ENCODE measurements at places on chromosomes 5 and 9.

- H3K4me3 ChIP-seq = no peak overlapping the region
- DNase-seq = no peak
- H3K27me3 ChIP-seq = no peaks in the 10 kb centered on the region
- no peaks in the 10 kb centered on the region for H3K36me3 ChIP-seq
- no peak overlapping the region for H3K27ac ChIP-seq
- no peaks in the 10 kb centered on the region for H3K4me1 ChIP-seq
Measured at GRCh38 chr5:87048156-87048555, 219.5 kb upstream of the RASA1 start.

DNA sequence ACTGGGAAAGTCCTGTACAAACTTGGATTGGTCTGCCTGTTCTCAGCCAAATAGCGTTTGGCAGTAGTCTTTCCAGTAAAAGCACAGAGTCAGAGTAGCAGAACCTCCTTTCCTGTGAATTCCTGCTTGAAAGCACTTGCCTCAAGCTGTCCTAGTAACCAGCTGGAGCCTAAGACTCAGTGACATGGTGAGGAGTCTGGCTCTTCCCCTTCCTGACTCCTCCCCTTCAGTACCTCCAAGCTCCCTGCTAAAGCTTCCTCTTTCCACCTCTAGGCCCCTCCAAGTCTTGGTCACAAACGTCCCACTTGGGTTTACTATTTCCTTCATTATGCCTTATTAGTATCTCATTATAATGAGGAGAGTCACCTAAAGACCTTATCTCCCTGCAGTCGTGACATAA, 21.4 kb upstream of the FAM81B start:
- H3K36me3 ChIP-seq = no peaks in the 10 kb centered on the region
- no peak overlapping the region for H3K4me3 ChIP-seq
- DNase-seq = peak; percentile 76
- H3K4me1 ChIP-seq = peaks cover 8% of the 10 kb centered on the region
- no peak overlapping the region for H3K27ac ChIP-seq

DNA sequence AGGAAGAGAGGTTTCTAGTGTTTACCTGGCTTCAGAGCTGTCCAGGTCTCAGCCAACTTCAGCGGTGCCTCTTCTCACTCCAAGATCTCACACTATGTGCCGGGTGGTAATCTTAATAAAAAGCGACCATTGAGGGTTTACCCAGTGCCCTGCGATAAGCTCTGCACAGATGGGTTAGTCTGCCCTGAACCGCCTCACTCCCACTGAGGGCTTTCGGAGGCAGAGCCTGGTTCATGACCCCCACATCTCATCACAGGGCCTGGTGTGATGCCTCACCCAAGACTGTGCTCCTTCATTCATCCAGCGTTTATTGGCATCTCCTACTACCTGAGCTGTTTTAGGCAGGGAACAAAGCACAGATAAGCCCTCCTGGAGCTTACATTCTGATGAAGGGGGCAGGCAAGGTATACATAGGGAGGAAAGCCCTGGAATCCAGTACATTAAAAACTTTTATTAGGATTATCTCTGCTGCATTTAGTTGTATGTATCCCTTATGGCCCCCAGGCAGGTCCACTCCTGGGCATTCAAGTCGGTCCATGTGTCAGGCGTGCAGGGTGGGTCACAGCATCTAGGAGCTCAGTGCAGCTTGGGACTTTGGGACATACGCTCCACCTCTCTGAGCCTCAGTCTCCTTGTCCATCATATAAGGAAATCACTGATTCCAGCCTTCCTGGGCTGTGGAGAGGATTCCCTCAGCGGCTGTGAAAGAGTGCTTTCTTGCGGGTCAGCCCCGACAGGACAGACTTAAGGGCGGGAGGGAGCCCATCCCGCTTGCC, 613 bp upstream of the COL15A1 start:
- DNase-seq = no peak
- H3K4me1 ChIP-seq = peaks cover 12% of the 10 kb centered on the region
- H3K27ac ChIP-seq = no peak overlapping the region

DNA sequence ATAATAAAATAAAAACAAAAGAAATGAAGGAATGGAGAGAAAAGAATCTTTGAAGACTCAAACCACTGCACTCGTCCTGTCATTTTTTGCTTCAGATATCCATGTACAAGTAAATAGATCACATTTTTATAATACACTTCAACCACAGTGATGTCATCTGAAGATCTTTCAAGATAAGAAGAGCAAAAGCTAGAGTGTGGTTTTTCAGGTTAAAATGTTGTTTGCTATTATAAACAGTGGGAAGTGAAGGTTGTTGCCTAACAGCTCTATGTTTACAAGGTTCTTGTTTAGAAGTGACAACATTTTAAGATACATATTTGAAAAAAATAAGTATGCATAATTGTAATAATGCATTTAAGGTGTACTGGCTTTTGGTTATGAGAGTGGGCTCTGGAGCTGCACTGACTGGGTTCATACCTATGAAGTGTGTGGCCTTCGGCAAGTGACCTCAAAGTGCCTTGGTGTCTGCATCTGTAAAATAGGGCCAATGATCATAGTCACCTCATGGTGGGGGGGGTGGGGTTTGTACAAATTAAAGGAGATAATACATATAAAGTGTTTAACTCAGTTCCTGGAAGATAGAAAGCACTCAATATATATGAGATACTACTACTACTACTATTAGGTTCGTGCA, 45.5 kb upstream of the IL7R start:
- no peaks in the 10 kb centered on the region for H3K36me3 ChIP-seq
- H3K4me1 ChIP-seq = no peaks in the 10 kb centered on the region
- no peaks in the 10 kb centered on the region for H3K27me3 ChIP-seq

DNA sequence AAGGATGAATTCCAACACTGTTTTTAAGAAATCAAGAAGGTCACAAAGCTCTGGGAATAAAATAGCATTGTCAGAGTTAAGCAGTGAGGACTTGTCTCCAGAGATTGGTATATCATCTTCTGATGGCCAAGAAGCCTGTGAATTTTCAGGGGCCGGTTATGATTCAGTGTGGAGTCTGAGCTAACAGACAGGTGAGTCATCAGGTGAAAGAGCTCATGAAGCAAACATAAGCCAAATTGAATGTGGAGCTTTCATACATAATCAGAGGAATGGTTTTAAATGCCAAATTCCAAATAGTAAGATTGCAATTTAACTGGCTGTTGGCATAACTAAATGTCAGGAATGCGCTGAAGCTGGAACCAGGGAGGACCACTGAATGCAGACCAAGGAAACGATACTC, 494.2 kb downstream of the MTRR start:
- no peak overlapping the region for H3K4me3 ChIP-seq
- DNase-seq = no peak
- H3K27ac ChIP-seq = no peak overlapping the region
- H3K27me3 ChIP-seq = no peaks in the 10 kb centered on the region

- H3K27ac ChIP-seq = peak overlapping the region; percentile 62
- DNase-seq = peak; percentile 70
- H3K36me3 ChIP-seq = no peaks in the 10 kb centered on the region
- H3K4me3 ChIP-seq = peak overlapping the region; percentile 94
- H3K4me1 ChIP-seq = peaks cover 46% of the 10 kb centered on the region
- no peaks in the 10 kb centered on the region for H3K27me3 ChIP-seq
Measured at GRCh38 chr9:5630081-5630507, 1.2 kb downstream of the RIC1 start.

GRCh38 chr5:41087461-41087860, 16.3 kb upstream of the MROH2B start:
- H3K27me3 ChIP-seq = no peaks in the 10 kb centered on the region
- H3K27ac ChIP-seq = no peak overlapping the region
- no peak for DNase-seq
- H3K4me3 ChIP-seq = no peak overlapping the region
- no peaks in the 10 kb centered on the region for H3K36me3 ChIP-seq

DNA sequence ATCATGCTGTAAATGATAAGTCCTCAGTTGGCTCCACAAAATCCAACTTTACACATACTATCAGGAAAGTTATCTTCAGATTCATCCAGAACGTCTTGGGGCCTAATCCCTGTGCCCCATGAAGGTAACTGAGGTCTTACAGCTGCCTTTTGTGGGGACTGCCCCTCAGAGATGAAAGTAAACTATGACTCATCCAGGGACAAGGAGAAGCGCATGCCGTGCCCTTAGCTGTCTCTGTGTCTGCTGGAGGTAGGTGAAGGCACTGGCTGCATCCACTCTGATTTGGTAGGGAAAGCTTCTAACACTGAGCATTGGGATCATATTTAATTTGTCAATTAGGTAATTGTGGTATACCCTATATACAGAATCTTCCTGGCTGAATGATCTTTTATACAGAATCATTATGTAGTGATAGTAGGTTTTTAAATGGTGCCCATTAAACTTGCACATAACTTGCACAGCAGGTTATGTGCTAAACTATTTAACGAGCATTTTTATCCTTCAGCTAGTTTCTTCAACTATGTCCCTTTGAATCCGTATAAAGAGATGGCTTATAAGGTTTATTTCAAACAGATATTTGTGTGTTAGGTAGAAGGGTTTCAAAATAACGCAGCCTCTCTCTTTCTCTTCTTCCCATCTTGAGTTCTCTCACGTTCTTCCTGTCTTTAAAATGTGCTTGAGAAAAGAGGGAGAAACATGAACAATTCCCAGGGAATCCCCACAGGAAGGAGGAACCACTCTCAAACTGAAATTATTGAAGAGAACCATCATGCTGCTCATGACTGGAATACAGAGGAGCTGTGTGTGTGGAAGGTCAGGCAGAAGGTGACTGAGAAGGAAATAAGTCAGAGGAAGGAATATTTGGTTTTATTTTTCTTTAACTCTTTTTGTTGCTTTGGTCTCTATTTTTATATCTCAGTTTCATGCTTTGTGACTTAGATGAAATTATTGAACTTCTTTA, 250.9 kb downstream of the CD180 start:
- no peaks in the 10 kb centered on the region for H3K4me1 ChIP-seq
- no peaks in the 10 kb centered on the region for H3K27me3 ChIP-seq
- H3K27ac ChIP-seq = no peak overlapping the region

DNA sequence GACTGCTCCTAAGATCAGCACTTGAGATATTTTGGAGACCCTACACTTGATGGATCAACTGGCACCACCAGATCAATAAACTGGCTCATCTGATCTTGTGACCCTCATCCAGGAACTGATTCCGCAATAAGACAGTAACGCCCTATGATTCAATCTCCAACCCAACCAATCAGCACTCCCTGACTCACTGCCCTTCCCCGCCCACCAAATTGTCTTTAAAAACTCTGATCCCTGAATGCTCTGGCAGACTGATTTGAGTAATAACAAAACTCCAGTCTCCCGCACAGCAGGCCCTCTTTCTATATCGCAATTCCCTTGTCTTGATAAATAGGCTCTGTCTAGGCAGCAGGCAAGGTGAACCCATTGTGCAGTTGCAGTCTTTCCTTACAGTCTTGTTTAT, 677.0 kb downstream of the LRRC70 start:
- H3K4me3 ChIP-seq = no peak overlapping the region
- no peak overlapping the region for H3K27ac ChIP-seq
- H3K27me3 ChIP-seq = no peaks in the 10 kb centered on the region
- H3K36me3 ChIP-seq = no peaks in the 10 kb centered on the region
- DNase-seq = no peak

- no peak for DNase-seq
- peaks cover 14% of the 10 kb centered on the region for H3K4me1 ChIP-seq
- no peak overlapping the region for H3K27ac ChIP-seq
- H3K27me3 ChIP-seq = peaks cover 16% of the 10 kb centered on the region
Measured at GRCh38 chr5:159092972-159093371, 6.7 kb downstream of the EBF1 start.

DNA sequence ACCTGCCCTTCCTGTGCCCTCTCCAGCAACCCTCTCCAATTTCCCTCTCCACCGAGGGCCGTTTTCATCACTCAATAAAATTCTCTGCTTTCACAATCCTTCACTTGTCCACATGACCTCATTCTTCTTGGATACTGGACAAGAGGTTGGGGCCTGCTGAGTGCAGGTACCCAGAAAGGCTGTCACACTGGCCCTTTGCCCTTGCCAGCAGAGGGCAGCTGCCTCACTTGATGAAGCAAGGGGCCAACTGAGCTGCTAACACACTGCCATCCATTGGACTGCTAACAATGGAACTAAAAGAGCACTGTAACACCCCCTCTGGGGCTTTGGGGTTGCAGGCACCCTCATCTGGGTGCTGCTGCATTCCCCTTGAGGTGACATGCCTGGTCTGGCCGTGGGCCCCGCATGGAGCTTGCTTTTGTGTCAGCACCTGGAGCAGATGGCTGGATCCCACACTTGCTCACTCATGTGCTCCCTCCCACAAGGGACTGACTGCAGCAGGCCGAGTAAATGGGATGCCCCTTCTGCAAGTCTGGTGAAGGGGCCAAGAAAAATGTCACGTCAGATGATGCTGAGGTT, 308.1 kb upstream of the ADCY2 start:
- H3K27ac ChIP-seq = no peak overlapping the region
- no peaks in the 10 kb centered on the region for H3K36me3 ChIP-seq
- H3K4me1 ChIP-seq = no peaks in the 10 kb centered on the region
- H3K27me3 ChIP-seq = no peaks in the 10 kb centered on the region

GRCh38 chr5:128870373-128870772, 94.9 kb upstream of the SLC27A6 start:
- no peaks in the 10 kb centered on the region for H3K4me1 ChIP-seq
- no peak for DNase-seq
- H3K27ac ChIP-seq = no peak overlapping the region
- no peaks in the 10 kb centered on the region for H3K36me3 ChIP-seq

GRCh38 chr9:124467410-124468060, 17.3 kb downstream of the ADGRD2 start:
- no peak overlapping the region for H3K27ac ChIP-seq
- no peak for DNase-seq
- no peaks in the 10 kb centered on the region for H3K36me3 ChIP-seq
- no peak overlapping the region for H3K4me3 ChIP-seq
- peaks cover 3% of the 10 kb centered on the region for H3K4me1 ChIP-seq

GRCh38 chr5:76342474-76342873, 60.6 kb upstream of the IQGAP2 start:
- H3K4me3 ChIP-seq = no peak overlapping the region
- H3K27ac ChIP-seq = no peak overlapping the region
- H3K4me1 ChIP-seq = peaks cover 20% of the 10 kb centered on the region
- no peaks in the 10 kb centered on the region for H3K27me3 ChIP-seq

GRCh38 chr5:114948986-114949621, 220.6 kb downstream of the TRIM36 start:
- H3K27ac ChIP-seq = no peak overlapping the region
- no peaks in the 10 kb centered on the region for H3K27me3 ChIP-seq
- H3K4me3 ChIP-seq = no peak overlapping the region
- H3K36me3 ChIP-seq = no peaks in the 10 kb centered on the region
- no peak for DNase-seq

GRCh38 chr9:82720515-82720914, 342.4 kb downstream of the RASEF start:
- no peaks in the 10 kb centered on the region for H3K27me3 ChIP-seq
- H3K4me1 ChIP-seq = peaks cover 6% of the 10 kb centered on the region
- DNase-seq = no peak
- H3K36me3 ChIP-seq = no peaks in the 10 kb centered on the region

- no peaks in the 10 kb centered on the region for H3K27me3 ChIP-seq
- H3K36me3 ChIP-seq = no peaks in the 10 kb centered on the region
- peak; percentile 10 for DNase-seq
- H3K4me1 ChIP-seq = no peaks in the 10 kb centered on the region
- no peak overlapping the region for H3K4me3 ChIP-seq
Measured at GRCh38 chr9:9585920-9586319, 1026.9 kb downstream of the PTPRD start.

GRCh38 chr5:38285226-38285625, 26.9 kb downstream of the EGFLAM start:
- no peak overlapping the region for H3K4me3 ChIP-seq
- H3K27ac ChIP-seq = no peak overlapping the region
- no peaks in the 10 kb centered on the region for H3K27me3 ChIP-seq
- H3K36me3 ChIP-seq = no peaks in the 10 kb centered on the region

Data from common myeloid progenitor, CD34-positive (primary cell).